Left ventricle myocardium inferior (tissue), 1 donor: ENCODE measurements at places on chromosomes 3 and 15. TPM values are rescaled to one million over a fixed set of nuclear protein-coding genes. Genes with fewer than 3 reads are reported as not detected.

The CMTM8 gene
- total RNA-seq: 5.7 TPM

The LMOD3 gene
- 154 TPM for total RNA-seq

The CFAP20DC gene
- not detected for total RNA-seq

The EDC3 gene
- 17.2 TPM for total RNA-seq

The PIGBOS1 gene
- total RNA-seq: 7.6 TPM

The LMAN1L gene
- total RNA-seq: 8.1 TPM

The ESYT3 gene
- total RNA-seq: 1.0 TPM

The OSBPL10 gene
- 6.4 TPM for total RNA-seq

The FOXL2NB gene
- not detected for total RNA-seq

The HHATL gene
- total RNA-seq: 552 TPM

The PLSCR4 gene
- 12.1 TPM for total RNA-seq

The OCA2 gene
- total RNA-seq: not detected

The ATG7 gene
- 15.7 TPM for total RNA-seq

The AP3B2 gene
- 0.80 TPM for total RNA-seq

The IL17RD gene
- total RNA-seq: 9.6 TPM

The NR2E3 gene
- not detected for total RNA-seq

The PPP1R14D gene
- not detected for total RNA-seq

The SLC22A14 gene
- not detected for total RNA-seq

The IL1RAP gene
- total RNA-seq: 5.1 TPM

The SMCO1 gene
- total RNA-seq: 73.0 TPM

The SPATA12 gene
- total RNA-seq: not detected

The IQCH gene
- 1.1 TPM for total RNA-seq

The TTLL13 gene
- total RNA-seq: 0.19 TPM

The GOLGB1 gene
- 56.1 TPM for total RNA-seq

The SETD5 gene
- total RNA-seq: 49.9 TPM

The CCNB2 gene
- total RNA-seq: 0.55 TPM

The RAD51 gene
- total RNA-seq: 0.88 TPM

The BFSP2 gene
- not detected for total RNA-seq

The LRRC31 gene
- not detected for total RNA-seq

The ZIC1 gene
- total RNA-seq: not detected

The LSAMP gene
- total RNA-seq: 1.2 TPM

The CLDN18 gene
- total RNA-seq: not detected

The HDC gene
- total RNA-seq: 0.52 TPM

The XYLB gene
- total RNA-seq: 0.91 TPM

The RPS17 gene
- 800 TPM for total RNA-seq

The ANKRD63 gene
- total RNA-seq: not detected

The GAP43 gene
- total RNA-seq: 1.2 TPM

The OSTN gene
- total RNA-seq: 0.36 TPM

The CGNL1 gene
- total RNA-seq: 31.9 TPM

The MESP2 gene
- total RNA-seq: 0.27 TPM

The ABHD10 gene
- total RNA-seq: 62.7 TPM

The WDR93 gene
- not detected for total RNA-seq

The CPNE9 gene
- total RNA-seq: 0.16 TPM

The UBAP1L gene
- total RNA-seq: 1.8 TPM

The UTS2B gene
- 0.47 TPM for total RNA-seq

The SEMA6D gene
- total RNA-seq: 12.4 TPM

The ROBO1 gene
- 7.1 TPM for total RNA-seq

The PPP2R3A gene
- total RNA-seq: 94.9 TPM

The SPTSSB gene
- total RNA-seq: 0.25 TPM

The SLC6A20 gene
- total RNA-seq: not detected

The NISCH gene
- total RNA-seq: 44.3 TPM

The MOBP gene
- total RNA-seq: not detected

The IQSEC1 gene
- 78.6 TPM for total RNA-seq

The GOLGA8H gene
- 0.16 TPM for total RNA-seq

The PRTG gene
- 0.69 TPM for total RNA-seq

The CHRNB4 gene
- not detected for total RNA-seq
